NCI-H187 treated with DMSO at 0.1 percent for 48 hours (cell line): ENCODE measurements at places on chromosomes 13 and 19.

GRCh38 chr19:13190781-13191540, 40.8 kb downstream of the IER2 start:
- no peak for DNase-seq

DNA sequence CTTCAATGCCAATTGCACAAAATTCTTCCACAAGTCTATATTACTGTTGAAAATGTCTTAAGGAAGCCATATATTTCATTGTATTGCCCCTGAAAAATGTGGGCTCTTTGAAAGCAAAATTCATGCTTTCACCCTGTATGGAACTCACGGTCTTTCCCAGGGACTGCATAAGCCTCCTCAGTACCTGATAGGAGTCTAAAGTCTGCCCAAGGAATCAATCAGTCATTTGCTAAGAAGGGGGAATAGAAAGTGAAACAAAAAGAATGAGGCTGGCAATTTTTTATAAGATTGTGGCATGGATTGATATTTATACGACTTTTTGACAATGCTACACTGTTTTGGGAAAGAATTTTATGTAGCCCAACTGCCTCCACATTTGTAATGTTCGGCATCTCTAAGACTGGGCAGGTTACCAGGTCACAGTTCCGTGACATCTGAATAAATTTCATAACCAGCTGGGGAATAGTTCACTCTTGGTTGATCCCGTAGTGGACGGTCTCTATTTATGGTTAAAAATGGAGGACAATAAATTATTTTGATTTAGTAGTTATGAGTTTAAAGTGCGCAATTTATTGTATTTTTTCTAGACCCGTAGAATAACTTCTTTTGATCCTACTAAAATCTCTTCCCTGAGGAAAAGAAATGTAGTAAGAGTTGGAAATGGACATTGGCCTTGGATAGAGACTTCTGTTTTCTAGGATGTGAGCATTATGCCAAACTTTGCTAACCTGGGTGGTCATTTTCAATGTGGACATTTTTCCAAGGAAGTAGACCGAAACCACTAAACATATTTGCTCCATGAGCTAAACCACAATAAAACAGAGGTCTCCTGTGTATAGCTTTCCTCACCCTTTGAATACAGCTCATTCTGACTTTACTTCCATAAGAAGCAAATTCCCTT, 1585.4 kb downstream of the EFNB2 start:
- no peak for DNase-seq

GRCh38 chr13:51823359-51823758, 19.4 kb upstream of the DHRS12 start:
- DNase-seq = no peak

DNA sequence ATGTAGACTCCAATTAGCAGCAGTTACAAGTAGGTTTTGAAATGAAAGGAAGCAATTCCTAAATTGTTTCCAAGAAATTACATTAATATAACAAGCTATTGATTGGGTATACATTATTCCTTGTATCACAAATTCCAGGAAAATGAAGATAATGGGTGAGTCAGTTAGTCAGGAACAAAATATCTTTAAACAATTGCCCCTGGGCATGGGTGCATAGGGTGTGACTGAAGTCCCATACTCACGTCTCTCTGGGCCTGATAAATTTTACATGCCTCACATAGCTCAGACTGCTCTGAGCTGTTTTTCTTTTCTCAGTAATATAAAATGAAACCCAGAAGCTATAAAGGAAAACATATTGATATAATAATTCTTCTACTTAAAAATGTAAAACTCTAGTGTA, 87.8 kb downstream of the FNDC3A start:
- no peak for DNase-seq

- no peak for DNase-seq
Observed at GRCh38 chr13:34410678-34411077, 531.4 kb upstream of the NBEA start.

GRCh38 chr13:40812724-40813445, 23.5 kb downstream of the SLC25A15 start:
- DNase-seq = no peak

- no peak for DNase-seq
Observed at GRCh38 chr13:44565881-44566280, 10.2 kb downstream of the TSC22D1 start.

DNA sequence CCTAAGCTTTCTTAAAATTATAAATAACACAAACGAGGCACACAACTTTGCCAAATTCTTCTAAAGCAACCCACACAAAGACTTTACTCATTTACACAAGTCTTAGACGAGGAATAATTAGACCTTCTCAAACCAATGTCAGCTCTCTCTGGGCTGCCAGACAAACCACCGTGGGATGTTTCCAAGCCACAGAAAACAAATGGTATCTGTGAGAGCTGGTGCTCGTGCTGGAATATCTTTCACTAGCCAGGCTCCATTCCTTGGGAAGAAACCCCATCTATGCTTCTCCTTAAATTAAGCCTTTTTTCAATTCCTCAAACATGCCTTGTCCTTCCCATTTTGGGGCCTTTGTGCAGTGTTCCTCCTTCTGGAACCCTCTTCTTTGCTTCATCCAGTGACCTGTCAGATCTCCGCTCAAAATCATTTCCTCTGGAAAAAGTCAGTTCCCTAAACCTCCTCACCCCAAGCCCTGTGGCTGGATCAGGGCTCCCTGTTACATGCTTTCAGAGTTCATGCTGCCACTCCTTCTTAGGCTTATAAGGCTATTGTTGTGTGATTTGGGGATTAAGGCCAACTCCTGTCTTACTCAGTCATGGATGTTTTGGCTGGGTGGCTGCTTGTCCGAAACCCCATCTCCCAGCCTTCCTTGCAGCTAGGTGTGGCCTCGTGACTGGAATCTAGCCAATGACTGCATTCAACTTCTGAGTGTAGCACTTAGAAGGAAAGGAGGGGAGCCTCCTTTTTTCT, 64.2 kb upstream of the GTF2F2 start:
- no peak for DNase-seq

DNA sequence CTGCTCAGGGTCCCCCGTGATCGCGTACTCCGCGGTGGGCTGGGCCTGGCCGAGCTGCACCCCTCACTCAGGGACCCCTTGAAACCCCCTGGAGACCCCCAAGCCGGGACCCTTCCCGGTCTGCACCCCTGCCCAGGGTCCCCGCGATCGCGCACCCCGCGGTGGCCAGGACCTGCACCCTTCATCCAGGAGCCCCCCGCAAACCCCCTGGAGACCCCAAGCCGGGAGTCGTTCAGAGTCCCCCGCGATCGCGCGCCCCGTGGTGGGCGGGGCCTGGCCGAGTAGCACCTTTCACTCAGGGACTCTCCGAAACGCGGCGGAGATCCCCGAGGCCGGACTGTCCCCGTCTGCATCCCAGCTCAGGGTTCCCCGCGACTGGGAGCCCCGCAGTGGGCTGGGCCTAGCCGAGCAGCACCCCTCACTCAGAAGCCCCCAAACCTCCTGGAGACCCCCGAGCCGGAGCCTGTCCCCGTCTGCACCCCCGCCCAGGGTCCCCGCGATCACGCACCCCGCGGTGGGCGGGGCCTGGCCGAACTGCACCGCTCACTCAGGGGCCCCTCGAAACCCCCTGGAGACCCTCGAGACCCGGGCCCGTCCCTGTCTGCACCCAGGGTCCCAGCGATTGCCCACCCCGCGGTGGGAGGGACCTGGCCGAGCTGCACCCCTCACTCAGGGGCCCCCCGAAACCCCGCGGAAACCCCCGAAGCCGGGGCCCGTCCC, 748 bp downstream of the LMNB2 start:
- no peak for DNase-seq

GRCh38 chr13:60258349-60258748, 94.6 kb upstream of the DIAPH3 start:
- DNase-seq = no peak

DNA sequence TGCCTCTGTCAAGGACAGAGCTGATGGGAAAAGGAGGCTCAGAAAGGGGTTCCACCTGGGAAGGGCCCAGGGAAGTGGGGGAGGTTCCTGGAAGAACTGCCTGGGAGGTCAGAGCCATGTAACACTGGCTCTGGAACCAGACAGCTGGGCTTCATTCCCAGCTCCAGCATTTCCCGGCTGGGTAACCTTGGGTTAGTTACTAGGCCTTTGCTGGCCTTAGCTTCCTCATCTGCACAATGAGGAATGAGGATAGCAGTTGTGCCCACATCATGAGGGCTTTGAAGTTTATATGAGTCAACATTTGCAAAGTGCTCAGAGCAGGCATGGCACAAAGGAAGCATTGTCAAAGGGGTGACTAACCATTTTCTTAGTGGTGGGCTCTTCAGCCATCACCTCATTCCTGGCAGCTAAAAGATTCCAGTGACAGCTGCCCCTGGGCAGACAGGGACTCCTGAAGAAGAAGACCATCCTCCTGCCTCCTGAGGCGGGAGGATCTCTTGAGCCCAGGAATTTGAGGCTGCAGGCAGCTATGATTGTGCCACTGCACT, 1.7 kb upstream of the DNAJB1 start:
- no peak for DNase-seq

- DNase-seq = no peak
Observed at GRCh38 chr13:114070098-114070799, 62.2 kb downstream of the RASA3 start.

GRCh38 chr13:47480951-47481350, 520.1 kb downstream of the SUCLA2 start:
- DNase-seq = no peak

DNA sequence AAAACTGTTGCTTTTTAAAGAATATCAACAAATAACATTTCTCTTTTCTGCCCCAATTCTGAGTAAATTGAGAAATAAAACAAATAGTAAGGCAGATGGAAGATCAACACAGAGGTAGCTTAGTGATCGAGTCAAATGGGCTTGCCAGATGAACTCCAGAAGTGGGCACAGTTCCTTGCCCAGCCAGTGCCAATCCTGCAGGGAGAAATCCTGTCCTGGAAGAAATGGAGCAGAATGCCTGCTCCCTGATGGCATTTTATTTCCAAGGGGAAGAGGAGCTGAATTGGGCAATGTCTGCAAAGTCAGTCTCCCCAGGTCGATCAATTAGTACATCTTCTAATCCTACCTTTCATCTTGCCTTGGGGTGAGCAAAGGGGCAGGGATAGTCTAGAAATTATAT, 225.3 kb downstream of the NHLRC3 start:
- DNase-seq = no peak

DNA sequence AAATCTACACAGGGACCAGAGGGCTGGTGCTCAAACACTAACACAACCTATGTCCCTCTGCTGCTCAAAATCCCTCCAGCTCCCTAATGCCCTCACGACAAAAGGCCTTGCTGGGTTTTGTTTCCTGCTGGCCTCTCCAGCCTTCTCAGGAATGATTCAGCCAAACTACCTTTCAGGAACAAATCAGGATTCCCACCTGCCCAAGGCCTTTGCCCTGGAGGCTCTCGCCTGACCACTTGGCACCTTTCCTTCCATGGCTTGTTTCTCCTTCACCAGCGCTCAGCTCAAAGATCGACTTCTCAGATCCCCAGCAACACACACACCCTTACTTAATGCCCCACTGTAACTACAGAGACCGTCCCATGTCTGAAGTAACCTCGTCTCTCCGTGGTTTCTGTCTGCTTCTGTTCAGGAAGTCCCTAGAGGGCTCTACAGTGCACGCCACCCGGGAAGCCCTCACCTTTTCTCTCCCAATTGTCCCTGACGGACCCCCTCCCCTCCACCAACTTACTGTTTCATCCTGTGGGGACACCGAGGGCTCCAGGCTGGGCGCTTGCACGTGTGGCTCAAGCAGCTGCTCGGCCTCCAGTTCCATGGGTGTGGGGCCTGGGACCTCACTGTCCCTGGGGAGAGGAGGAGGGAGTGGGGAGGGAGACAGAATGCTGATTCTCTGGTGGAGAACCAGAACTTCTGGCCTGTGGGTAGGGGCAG, 3.2 kb upstream of the SIX5 start:
- no peak for DNase-seq

DNA sequence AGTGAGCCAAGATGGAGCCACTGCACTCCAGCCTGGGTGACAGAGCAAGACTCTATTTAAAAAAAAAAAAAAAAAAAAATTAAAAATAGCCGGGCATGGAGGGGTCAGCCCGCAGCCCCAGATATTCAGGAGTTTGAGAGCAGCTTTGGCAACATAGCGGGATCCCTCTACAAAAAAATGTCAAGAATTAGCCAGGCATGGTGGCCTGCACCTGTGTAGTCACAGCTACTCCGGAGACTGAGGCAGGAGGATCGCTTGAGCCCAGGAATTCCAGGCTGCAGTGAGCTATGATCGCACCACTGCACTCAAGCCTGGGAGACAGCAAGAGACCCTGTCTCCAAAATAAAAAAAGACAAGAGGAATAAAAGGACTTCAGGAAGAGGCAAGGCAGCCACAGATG, 716 bp downstream of the AP1M2 start:
- no peak for DNase-seq

DNA sequence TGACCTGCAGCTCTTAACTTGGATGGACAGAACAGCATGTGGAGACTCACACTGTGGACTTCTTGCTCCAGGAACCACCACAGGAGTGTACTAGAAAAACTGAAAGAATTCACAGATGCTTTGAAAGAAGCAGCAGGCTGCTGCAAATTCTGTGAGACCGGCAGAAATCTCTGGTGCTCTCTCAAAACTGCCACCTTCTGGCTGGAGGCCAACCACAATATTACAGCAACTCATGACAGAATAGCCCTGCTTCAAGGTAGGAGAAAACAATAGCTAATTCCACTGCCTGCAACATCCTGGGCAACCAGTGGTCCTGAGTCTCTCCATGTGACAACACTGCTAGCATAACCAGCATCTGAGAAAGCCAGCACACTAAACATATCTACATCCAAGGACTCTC, 26.9 kb downstream of the CDK8 start:
- DNase-seq = no peak

DNA sequence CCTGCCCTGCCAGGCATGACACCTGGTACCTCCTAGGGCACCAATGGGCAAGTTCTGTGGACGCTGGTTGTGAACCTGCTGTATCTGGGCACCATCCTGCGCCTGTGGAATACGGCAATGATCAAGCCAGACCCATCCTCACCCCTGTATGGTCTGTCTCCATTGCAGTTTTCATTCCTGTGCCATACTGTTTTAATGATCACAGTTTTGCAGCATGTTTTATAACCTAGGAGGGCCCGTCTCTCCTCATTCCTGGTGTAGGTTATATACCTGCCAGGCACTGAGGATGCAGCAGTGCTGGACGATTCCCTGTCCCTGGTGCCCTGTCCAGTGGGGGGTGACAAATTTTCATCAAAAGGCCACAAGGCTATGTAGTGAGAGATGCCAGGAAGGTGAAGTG, 5.6 kb downstream of the TBC1D17 start:
- no peak for DNase-seq

DNA sequence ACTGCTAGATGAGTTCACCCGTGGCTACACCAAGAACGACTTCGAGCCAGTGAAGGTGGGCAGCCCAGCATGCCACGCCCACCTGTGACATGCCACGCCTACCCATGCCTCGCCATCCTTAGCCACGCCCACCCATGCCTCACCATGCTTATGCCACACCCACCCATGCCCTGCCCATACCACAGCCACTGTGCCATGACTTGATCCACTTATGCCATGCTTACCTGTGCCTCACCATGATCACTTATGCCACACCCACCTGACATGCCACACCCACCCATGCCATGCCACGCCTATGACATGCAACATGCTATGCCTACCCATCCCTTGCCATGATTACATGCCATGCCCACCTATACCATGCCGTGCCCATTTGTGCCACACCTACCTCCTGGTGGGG, 12.9 kb upstream of the USE1 start:
- DNase-seq = no peak

GRCh38 chr13:76885203-76886004, 801 bp downstream of the KCTD12 start:
- DNase-seq = no peak
